AG20443 (cell line): ENCODE measurements at places on chromosomes 7 and 10.

- no peak for DNase-seq
These were observed 83.1 kb downstream of the SNX10 start for GRCh38 chr7:26374647-26375373.

DNA sequence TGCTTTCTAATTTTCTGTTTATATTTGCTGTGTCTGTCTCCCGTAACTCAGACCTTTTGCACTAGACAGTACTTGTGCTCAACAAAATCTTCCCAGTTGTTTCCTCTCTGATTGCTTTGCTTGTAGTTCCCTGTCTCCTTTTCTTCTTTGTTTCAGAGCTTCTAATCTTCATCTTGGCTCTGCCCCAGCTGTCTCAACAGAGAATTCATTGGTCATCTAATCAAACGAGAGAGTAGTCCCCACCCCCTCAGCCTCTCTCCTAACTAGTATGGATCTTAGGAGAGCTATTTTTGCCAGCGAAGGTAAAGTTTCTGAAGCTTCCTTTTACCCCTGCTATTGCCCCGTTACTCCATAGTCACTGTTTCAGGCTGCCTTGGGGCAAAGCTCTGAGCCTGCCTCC lies 32.8 kb downstream of the SLC26A4 start:
- DNase-seq: no peak

DNA sequence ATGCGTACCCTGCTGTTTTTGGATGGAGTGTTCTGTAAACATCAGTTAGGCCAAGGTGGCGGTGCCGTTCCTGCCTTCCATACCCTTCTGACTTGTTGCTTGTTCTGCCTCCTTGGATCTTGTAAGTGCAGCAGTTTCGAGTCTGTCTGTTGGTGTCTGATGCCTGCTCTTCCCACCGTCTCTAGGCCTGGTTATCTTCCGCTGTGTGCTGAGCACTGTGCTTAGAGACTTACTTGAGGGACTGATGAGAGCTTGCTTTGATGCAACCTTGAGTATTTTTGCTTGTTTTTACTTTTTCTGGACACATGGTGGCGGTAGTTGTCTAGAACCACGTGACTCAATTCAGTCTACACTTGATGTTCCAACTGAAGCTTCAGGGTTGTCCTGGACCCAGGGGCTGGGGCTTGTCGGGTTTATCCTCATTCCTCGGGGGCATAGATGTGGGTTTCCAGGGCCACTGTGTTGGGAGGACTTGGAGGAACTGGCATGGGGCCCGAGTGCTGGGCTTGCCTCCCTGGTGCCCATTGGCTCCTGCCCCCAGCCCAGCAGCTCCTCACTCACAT lies 14.4 kb upstream of the SPRN start:
- DNase-seq: no peak

- no peak for DNase-seq
These were observed 793 bp downstream of the FOXL3 start for GRCh38 chr7:290554-291372.

DNA sequence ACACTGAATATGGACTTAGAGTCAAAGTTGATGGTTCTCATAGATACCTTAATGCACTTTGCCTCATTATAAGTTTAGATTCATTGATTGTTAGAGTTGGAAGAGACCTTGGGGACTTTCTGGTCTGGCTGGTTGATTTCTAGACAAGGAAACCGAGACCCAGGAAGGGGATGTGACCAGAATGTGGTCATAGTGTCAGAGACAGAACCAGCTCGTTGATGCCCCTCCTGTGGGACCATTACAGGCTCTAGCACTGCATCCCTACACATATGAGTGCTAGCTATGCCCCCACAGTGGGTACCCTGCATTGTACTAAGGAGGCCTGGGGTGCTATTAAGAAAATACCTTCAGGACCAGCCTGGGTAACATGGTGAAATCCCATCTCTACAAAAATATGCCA lies 306.6 kb downstream of the CAMK1D start:
- DNase-seq: no peak
